ENCODE measurements at places on chromosomes 4 and X. TPM values are rescaled to one million over a fixed set of nuclear protein-coding genes. Genes with fewer than 3 reads are reported as not detected.

DNA sequence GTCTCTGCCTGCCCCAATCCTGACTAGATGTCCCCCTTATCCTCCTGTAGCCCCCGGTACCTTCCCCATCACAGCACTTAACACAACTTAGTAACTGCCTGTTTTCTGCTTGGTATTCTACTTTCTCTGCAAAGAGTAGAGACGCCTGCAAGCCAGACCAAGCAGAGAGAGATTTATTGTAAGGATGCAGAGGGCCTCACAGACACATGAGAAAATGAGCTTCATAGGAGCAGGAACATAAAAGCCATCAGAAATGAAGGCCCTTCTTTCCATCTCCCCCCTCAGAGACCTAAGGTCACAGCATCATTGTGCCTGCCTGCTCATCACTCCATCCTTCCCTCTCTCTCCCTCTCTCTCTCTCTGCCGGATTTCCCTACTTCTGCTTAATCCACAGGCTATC lies 305.7 kb upstream of the NOCT start:
- DNase-seq, result no peak

- DNase-seq, result no peak
Measured at GRCh38 chrX:127124871-127125270, 305.3 kb downstream of the PRR32 start.

GRCh38 chr4:3675251-3676115 lies 90.7 kb upstream of the ADRA2C start:
- no peak for DNase-seq

DNA sequence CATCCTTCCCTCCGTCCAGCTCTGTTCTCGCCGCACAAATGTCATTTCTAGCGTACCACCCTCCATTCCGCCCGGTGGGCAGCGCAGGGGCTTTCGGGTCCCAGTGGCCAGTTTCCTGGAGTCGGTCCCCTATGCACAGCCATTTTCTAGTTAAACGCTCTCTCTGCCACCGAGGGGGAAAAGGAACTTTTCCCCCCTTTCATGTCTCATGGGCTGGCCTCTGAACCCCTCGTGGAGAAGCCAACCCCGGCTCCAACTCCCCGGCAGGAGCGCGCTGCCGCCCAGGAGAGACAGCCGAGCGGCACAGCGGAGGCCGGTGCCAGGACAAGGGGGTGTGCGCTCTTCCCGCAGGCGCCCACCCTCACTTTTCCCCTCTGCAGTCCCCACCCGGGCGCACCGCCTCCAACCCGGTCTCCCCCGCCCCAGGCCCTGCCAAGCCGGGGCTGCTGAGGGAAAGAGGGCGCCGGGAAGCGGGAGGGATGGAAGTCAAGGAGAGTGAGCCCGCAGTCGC lies 662 bp downstream of the APBB2 start:
- DNase-seq, result no peak

DNA sequence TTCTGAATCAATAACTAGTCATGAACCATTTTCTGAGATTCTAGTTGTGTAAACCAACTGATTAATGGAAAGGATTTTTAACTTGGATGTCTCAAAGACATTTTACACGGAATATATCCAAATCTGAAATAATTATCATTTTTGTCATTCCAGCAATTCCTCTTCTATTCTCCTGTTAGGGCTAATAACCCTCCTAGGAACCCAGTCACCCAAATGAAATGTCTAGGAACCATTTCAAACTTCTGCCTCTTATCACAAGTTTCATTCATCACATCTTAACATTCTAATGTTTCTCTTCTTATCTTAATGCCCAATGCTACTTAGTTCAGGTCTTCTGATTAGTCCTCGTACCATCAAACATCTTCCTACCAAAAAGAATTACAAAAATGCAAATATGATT lies 639.8 kb downstream of the DMD start:
- DNase-seq, result no peak

- DNase-seq, result peak; percentile 56
Measured at GRCh38 chr4:184265546-184266351, 48.1 kb upstream of the ENPP6 start.

DNA sequence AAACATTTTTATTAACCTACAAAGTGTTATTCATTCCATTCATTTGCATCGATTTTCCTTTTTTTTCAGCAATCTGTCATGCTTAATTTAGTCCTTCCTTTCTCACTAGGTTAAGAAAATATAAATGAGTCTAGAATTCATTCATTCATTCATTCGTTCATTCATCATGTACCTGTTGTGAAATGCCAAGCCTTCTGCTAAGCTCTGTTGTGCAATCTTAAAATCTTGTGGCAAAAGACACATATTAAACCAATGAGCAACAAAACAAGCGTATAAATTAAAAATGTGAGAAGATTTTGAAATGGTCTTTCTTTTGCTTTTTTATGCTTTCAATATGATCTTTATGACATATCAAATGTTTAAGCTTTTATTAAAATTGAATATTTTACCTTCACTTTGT lies 88.6 kb upstream of the MAD2L1 start:
- DNase-seq, result no peak

- DNase-seq, result no peak
Measured at GRCh38 chr4:107740950-107741701, 21.1 kb upstream of the PAPSS1 start.

DNA sequence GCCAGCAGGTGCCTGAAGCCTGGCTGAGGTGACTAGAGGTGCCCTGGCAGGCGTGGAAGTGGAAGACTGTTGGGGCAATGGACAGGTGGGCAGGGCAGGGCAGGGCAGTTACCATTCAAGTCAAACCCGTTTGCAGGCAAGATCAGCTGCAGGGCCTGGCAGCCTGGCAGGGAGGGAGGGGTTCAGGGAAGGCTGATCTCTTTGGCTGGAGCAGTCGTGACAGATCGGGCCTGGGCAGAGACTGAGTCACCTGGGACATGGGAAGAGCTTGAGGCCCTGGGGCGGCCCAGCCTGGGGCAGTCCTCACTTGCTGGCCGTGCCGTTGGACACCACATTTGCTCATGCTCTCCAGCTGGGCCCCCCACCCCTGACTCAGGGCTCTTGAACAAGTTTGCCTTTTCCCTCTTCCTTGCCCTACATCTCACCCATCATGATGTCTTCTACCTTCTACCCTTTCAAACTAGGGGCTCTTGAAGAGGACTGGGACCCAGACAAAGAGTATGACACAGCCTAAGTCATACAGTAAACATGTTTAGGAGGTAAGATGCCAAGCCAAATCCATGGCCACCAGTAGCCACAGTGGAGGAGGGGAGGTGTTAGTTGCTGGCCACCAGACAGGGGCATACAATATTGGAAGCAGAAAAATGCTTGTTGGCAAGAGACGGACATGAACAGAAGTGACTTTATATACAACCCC lies 2.0 kb upstream of the ZNF185 start:
- no peak for DNase-seq

- DNase-seq, result no peak
Measured at GRCh38 chr4:104385713-104386112, 109.0 kb downstream of the CXXC4 start.

- DNase-seq, result no peak
Measured at GRCh38 chrX:56790778-56791177, 61.7 kb downstream of the NBDY start.

DNA sequence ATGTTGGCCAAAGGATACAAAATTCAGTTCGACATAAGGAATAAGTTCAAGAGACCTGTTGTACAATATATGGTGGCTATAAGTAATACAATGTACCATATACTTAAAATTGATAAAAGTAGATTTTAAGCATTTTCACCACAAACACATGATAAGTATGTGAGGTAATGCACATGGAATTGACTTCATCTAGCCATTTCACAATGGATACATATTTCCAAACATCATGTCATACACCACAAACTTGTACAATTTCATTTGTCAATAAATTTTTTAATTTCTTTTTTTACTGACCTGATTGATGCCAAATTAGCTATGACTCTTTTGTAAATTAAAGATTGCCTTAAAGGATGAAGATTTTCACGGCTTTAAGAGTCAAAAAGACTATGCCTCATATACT lies 103.1 kb upstream of the VCX2 start:
- no peak for DNase-seq

DNA sequence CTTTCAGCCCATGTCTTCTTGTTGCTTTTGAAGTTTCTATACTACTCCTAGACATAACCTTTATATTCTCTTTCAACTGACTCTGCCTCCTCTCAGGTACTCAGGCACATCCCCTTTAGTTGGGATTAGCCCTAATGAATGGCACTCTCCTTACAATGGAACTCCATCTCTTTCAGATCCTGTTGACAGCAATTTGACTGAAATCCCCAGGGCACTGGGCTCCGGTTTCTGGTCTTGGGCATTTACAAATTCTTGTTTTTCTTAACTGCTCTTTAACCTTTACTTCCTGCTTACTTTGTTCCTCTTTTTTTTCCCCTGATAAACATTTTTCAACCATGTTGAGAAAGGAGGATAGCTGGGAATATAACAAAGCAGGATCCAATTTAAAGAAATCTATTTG lies 68.9 kb downstream of the ENOX2 start:
- no peak for DNase-seq

DNA sequence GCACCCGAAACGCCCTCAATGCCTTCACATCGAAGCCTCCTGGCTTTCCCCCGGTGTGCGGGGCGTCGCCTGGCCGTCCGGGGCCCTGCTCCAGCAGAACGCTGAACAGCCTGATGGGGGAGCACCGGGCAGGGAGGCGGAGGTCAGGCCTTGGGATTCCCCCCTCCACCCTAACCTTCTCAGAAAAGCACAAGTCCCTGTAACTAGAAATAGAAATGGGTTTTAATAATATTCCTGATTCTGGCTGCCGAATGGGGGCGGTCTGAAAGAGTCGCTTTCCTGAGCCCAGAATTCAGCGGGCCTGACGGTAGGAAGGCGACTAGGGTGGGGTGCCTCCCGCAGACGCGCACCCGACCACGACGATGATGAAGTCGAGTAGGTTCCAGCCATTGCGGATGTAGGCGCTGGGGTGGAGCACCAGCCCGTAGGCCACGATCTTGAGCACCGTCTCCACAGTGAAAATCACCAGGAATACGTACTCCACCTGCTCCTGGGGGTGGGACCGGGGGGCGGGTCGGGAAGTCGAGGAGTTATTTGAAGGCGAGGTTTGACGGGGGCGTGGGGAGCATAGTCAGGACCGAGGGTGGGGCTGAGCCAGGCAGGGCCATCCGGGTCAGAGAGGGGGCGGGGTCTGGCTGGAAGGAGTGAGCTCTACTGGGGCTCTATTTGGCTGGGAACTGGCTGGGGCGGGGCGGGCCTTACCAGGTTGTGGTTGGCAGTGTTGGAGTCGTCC lies 2.5 kb downstream of the CACNA1F start:
- DNase-seq, result peak; percentile 81

DNA sequence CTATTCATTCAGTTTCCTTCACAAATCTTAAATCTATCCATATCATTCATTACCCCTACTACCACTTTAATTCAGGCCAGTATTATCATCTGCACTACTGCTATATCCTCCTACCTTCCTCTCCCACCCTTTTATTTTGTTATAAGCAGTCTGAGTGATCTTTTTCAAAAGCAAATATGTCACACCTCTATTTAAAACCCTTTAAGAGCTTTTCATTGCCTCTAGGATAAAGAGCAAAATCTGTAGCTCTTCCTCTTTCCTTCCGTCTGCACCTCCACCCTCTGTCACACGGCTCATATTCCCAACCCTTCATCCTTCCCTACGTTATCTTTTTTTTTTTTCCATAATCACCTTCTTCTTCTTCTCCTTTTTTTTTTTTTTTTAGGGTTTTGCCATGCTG lies 60.3 kb upstream of the SMIM10 start:
- no peak for DNase-seq

- DNase-seq, result no peak
Measured at GRCh38 chrX:38968344-38969216, 167.3 kb downstream of the MID1IP1 start.

GRCh38 chr4:7360806-7361205 lies 73.9 kb downstream of the PSAPL1 start:
- no peak for DNase-seq

DNA sequence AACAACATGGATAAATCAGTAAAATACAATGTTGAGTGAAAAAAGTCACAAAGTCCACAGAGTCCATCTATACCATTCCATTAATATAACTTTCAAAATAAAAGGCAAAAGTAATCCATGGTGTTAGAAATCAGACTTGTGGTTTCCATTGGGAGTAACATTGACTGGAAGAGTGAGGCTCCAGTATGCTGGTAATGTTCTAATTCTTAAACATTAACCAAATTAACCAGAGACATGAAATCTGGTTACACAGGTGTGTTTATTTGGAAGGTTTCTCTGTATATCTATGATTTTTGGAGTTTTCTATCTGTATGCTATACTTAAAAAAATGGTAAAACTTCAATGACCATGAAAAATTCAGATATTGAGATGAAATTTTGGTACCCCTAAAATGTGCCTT lies 42.6 kb downstream of the SULT1B1 start:
- DNase-seq, result no peak

- DNase-seq, result no peak
Measured at GRCh38 chr4:175444512-175444911, 367.6 kb downstream of the GPM6A start.

DNA sequence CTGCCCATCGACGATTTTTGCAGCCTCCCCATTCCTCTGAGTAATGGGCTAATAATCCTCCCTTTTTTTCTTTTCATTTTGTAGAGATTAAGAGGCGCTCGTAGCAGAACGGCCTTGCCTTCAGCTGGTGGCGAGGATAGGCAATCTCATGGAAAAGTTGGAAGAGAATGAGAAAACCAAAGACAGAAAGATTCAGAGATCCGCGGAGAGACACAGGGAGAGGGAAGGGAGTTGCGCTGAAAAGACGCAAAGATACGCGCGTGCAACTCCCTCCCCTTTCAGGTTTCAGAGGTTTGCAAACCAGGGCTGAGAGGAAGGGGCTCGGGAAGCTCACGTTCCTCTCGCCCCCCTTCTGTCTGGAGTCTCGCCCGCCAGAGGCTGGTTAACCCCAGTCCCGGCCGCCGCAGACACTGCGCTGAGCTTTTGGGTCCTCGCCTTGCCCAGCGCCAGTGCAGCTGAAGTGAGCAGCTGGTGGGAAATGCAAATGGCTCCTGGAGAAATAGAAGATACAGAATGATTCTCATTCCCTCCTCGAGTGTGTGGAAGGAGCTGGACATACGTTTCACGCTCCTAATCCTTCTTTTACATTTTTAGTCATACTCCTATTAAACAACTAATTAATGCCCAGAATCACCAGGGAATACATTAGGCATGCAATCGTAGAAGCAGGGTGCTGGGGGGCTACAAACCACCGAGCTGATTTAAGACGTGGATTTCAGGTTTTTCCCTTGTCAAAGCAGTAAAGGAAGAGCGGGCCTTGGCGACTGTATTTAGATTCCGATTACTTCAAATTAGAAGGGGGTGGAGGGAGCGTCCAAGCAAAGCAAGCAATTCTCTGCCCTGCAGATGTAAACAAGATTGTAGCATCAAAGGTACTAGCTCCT lies 16.6 kb upstream of the PITX2 start:
- no peak for DNase-seq

- no peak for DNase-seq
Measured at GRCh38 chrX:124015721-124016120, 54.2 kb downstream of the STAG2 start.

CD40LG gene
- 155 TPM for total RNA-seq

NSG1 gene
- 9.1 TPM for total RNA-seq

BEX2 gene
- total RNA-seq, result 11.3 TPM

MGAT4D gene
- not detected for total RNA-seq

DIAPH2 gene
- 10.6 TPM for total RNA-seq

SULT1E1 gene
- total RNA-seq, result not detected

USP26 gene
- not detected for total RNA-seq

GC gene
- not detected for total RNA-seq

OTUD6A gene
- not detected for total RNA-seq

ZMYM3 gene
- total RNA-seq, result 17.5 TPM

WAS gene
- 95.2 TPM for total RNA-seq

Data from activated CD4-positive, alpha-beta memory T cell treated with anti-CD3 and anti-CD28 coated beads for 36 hours (primary cell).